Right renal cortex interstitium (tissue), 3 donors: ENCODE measurements at places on chromosomes 7 and 10.

- DNase-seq, result no peak
These were observed 72.5 kb downstream of the MICALL2 start for GRCh38 chr7:1386623-1387220.

DNA sequence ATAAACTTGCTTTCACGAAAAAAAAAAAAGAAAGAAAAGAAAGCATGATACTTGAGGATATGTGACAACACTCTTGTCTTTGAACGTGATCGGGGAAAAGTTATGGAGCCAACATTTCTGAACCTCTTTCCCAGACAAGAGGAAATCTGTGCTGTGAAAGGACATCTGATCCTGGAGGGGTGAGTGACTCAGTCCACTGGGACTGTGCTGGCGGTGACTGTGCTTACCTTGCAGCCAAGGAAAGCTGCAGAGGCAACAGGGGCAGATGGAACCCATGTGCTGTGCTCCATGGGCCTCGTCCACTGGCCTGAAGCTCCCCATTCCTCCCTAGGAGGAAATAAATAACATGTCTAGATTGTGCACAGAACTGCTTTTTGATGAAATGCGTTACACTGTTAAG, 116.5 kb upstream of the RAB11FIP2 start:
- no peak for DNase-seq

DNA sequence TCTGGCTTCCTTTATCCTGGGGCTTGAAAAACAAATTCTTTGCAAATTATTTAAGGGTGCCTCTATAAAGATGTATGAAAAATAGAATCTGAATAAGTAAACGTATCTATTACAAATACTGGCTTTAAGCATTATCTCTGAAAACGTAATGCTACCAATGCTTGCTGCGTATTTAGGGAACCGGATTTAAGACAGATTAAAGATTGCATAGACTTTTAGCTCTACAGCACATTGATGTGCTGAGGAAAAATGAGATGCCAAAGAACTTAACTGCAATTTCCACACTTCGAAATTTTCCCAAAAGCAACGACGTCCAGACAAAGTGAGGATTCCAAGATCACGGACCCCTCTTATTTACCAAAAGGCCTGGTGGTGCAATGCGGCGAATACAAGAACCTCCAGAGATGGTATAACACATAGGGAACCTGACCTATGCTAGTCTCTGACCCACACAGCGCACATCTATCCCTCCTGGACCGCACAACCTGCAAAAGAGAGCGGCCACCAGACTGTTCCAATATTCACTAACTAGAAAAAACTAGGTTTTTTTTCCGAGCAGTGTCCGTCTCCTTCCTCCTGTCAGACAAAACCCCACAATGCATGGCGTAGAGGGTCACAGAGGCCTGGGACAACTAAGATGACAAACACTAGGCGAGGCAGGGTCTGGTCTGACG, 34.3 kb upstream of the PHF14 start:
- DNase-seq, result no peak

- DNase-seq, result no peak
These were observed 25.9 kb upstream of the YAE1 start for GRCh38 chr7:39540320-39540719.

DNA sequence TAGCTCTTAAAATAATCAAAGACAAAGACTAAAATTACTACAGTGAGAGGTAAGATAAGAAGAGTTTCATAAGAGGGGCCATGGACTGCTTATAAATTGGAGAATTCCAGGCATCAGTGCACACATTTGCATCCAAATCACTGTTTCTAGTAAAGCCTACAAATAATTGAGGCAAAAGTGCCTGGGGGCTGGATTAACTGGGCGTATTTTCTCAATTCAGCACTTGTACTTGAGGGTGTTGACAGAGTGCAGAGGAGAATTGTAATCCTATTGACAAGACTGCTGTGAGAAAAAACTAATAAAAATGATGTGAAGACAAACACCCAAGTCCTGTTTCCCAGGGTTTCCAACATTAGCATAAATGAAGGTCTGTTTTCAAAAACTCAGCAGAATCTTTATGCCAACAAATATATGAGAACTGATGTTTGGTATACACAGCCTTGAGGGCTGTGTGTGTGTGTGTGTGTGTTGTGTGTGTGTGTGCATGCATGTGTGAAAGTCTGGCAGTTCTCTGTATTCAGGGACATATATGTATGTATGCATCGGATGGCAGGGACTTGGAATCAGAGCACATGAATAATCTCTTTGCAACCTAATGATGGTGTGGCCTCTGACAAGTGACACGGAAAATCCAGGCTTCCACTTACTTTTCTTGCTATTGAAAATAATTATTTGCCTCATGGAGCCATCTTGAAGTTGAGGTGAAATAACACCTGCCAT, 182.1 kb upstream of the CDC14C start:
- DNase-seq, result no peak

- no peak for DNase-seq
These were observed 16.4 kb upstream of the PARP12 start for GRCh38 chr7:140079121-140079536.

- DNase-seq, result no peak
These were observed 12.8 kb downstream of the CPA1 start for GRCh38 chr7:130393101-130393561.

- no peak for DNase-seq
These were observed 214.6 kb downstream of the PTEN start for GRCh38 chr10:88077977-88078376.

DNA sequence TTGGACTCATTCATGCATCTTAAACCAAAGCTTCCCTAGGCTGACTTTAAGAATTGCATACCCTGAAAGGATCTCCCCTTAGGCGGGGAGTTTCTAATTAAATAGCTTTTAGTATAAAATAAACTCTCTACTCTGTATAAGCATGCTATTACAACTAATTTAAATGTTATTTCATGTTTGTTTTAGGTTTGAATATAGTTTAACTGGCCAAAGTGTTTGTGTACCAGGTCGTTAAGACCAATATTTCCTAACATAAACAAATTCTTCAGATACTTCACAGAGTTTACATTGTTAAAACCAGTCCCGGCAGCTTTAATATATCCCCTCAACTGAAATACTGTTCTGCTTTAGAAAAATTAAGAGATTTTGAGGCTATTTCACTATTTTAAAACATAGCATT, 2.3 kb downstream of the GLI3 start:
- DNase-seq, result no peak

DNA sequence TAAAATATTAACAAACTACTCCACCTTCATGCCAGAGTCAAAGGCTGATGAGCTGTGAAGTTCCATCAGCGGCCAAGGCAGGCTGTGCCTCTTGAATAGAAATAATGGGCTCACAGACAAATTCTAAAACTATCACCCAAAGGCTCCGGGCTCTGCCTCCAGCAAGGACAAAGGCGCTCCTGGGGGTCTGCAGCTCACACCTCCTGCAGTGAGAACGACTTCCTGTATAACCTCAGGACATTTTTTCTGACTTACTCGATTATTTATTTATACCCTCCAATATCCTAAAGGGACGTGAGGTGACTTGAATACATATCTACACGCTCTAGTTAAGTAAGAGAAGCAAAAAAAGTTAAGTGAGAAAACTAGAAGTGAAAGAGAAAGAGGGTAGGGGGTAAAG, 500.7 kb downstream of the CCSER2 start:
- DNase-seq, result no peak

DNA sequence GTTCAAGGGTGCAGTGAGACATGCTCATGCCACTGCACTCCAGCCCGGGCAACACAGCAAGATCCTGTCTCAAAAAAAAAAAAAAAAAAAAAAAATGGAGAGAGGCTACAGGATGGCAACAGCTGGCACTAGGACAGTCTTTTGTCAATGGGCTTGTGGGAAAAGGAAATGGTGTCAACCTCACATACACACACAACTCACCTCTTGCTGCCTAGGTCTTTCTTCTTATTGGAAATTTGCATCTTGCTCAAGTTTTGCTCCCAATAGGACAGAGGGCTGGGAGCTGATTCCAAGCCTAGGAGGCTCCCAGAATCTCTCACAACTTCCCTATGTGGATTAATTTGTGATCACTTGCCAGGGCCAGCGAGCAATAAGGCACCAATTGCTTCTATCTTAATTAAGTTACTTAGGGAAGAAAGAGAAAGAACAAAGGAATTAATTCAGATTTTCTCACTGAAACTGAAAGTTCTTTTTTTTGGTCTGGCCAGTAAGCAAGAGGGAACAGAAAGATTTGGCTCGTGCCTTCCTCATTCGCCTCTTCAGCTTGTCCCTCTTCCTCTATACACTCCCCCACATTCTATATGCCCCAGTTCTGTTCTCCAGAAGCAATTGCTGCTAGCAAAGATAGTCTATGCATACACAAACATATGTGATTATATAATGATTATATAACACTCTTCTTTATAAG, 33.8 kb downstream of the MAP3K8 start:
- no peak for DNase-seq

GRCh38 chr10:33698033-33698432, 363.6 kb upstream of the NRP1 start:
- no peak for DNase-seq

DNA sequence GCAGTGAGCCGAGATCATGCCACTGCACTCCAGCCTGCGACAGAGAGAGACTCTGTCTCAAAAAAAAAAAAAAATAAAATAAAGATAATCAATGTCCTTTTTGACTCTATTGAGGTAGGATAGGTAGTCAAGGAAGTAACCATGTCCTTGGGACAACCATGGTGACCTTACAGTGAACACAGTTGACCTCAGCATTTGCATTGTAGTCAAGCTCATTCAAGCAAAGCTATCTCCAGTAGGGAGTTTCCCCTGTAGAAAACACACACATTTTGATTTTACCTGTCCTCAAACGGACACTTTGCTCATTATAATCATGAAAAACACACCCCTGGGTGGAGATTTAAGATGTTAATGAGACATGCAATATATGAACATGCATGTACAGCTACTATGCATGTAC, 171.7 kb downstream of the KIF20B start:
- no peak for DNase-seq

- DNase-seq, result no peak
These were observed 172.6 kb upstream of the SP8 start for GRCh38 chr7:20959281-20959680.

GRCh38 chr10:62049624-62050345, 148.3 kb downstream of the ARID5B start:
- no peak for DNase-seq

- DNase-seq, result no peak
These were observed 42.0 kb upstream of the BRAF start for GRCh38 chr7:140966561-140967233.

DNA sequence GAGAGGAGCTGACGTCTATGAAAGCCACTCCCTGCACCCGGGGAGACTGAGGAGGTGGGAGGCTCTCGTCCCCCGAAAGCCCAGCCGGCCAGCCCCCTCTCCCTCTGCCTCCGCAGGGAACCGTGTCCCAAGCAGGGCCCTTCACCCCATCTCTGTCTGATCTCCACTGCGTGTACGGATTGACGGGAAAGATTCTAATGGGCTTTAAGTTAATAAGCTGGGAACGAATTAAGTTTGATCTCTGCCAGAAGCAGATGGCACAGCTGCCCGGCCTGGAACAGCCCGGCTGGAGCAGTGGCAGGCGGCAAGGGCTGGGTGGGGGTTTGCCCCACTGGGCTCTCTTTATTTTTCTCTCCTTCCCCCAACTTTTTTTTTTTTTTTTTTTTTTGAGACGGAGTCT, 6.1 kb upstream of the SLC29A4 start:
- no peak for DNase-seq

- DNase-seq, result no peak
These were observed 3.6 kb downstream of the TMEM254 start for GRCh38 chr10:80081801-80082750.

DNA sequence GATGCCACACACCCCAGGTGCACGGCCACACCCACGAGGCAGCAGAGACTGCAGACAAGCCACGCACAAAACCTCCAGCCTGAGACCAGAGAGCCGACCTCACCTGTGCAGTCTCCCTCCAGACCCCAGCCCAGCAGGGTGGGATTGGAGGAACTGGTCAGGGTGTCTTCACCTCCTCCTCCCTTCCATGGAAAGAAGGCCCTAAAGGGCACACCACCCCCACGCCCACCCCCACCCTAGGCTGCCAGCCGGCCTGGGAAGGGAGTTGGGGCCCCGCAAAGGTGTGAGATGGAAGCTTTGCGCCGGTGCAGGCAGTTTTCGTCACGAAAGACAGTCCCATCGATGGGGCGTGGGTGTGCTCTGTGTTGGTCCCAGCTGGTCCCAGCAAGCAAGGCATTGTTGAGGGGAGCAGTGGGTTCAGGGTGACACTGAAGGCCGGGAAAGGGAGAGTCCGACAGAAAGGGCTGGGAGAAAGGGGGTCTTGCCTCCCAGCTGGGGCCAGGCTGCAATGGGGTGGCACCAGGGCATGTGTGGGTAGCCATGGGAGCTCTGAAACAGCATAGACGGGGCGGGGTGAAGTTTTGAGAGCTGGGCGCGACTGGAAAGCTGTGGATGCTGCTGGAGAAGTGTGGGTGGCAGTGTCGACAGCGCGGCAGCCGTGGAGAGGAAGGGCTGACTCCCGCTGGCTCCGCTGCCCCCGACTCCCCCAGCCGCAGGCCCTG, 349.2 kb downstream of the GLRX3 start:
- no peak for DNase-seq

- no peak for DNase-seq
These were observed 44.3 kb downstream of the MACC1 start for GRCh38 chr7:20172736-20173334.

- no peak for DNase-seq
These were observed 775 bp upstream of the SEPTIN7 start for GRCh38 chr7:35799846-35800717.

DNA sequence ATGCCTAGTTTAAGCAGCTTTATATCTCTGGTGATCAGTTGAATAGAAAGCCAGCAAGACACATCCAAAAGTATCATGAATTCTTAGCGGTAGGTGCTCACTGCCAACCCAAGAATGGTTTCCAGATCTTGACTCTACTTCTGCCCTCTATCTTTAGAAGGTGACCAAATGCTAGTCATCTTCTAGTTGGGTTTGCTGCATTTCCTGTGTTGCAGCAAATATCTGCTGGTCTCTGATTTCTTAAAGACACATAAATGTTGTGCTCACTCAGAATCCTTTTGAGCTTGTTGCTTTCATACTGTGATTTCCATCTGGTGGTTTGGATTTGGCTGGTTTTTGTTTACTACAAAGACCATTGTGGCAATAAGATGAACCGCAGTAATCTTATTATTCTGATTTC, 2.2 kb downstream of the CDC123 start:
- DNase-seq, result no peak

DNA sequence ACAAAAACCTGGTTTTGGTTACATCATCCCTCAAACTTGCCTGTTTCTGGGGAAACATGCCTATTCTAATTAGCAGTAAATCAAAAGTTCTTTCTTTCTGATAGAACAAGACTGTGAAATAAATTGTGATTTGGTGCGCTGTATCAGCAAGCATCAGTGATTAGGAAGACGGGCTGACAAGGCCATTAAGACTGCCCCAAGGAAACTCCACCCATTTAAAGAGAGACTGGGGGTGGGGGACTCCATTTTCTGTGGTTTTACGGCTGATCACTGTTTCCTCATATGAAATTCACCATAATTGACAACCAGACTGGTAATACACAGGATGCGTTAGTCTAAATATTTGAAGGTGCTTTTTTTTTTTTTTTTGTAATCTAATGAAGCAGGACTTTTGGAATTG, 68.7 kb downstream of the MBL2 start:
- no peak for DNase-seq

GRCh38 chr7:55517191-55517633, 55.1 kb downstream of the VOPP1 start:
- no peak for DNase-seq

- DNase-seq, result no peak
These were observed 59.0 kb upstream of the SORCS3 start for GRCh38 chr10:104581884-104582601.

GRCh38 chr10:16518822-16519221, 2.9 kb downstream of the C1QL3 start:
- DNase-seq, result no peak

- no peak for DNase-seq
These were observed 817 bp downstream of the MLLT10 start for GRCh38 chr10:21534604-21535493.

- no peak for DNase-seq
These were observed 35.6 kb upstream of the GTF2IRD1 start for GRCh38 chr7:74418076-74418475.
